ENCODE measurements at places on chromosomes 5 and 9.

DNA sequence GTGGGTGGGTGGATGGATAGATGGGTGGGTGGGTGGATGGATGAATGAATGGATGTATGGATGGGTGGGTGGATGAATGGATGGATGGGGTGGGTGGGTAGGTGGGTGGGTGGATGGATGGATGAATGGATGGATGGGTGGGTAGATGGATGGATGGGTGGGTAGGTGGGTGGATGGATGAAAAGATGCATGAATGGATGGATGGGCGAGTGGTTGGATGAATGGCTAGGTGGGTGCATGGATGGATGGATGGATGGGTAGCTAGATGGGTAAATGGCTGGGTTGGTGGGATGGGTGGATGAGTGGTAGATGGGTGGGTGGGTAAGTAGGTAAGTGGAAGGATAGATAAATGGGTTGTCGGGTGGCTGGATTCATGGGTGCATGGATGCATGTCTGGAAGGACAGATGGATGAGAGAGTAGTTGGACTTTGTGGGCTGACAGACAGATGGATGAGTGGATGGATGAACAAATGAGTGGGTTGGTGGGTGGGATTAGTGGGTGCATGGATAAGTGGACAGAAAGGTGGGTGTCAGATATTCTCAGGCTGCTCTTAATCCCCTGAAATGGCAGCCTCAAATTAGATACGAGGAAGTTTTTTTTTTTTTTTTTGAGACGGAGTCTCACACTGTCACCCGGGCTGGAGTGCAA is 100.8 kb upstream of the SARDH start:
- no peak for DNase-seq

- peak; percentile 10 for DNase-seq
Observed at GRCh38 chr9:109499631-109500410, 1.7 kb upstream of the PTPN3 start.

GRCh38 chr5:164713682-164714081 is 1208.3 kb downstream of the MAT2B start:
- DNase-seq, result no peak

DNA sequence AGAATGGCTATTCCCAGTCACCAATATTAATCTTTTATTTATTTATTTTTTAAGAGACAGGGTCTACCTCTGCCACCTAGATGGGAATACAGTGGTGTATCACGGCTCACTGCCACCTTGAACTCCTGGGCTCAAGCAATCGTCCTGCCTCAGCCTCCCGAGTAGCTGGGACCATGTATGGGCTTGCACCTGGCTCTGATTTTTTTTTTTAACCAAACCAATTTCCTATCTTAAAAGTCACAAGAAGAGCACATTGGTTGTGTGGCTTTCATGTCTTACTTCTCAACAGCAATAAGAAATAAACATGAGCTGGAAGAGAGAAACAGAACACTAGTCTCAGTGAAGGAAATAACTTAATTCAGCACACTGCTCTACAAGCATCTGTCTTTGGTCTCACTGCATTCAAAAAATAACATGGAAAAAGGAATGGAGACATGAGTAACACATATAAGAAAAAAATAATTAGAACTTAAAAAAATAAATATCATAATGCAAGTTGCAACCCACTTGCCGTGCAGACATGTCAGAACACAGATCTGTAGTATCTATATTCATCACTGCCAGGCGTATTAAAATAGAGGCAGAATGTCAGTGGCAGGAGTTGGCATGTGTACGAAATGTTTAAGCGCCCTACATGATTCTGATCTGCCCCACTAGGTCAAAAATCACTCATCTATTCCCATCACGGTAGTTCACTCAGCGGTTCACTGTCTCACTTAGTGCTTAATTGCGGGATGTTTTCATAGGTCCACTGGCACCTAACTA is 66.4 kb downstream of the EFNA5 start:
- no peak for DNase-seq

GRCh38 chr9:93645149-93645889 is 68.9 kb downstream of the PHF2 start:
- DNase-seq, result no peak

- no peak for DNase-seq
Observed at GRCh38 chr5:141260458-141261237, 15.5 kb downstream of the PCDHB15 start.

- DNase-seq, result no peak
Observed at GRCh38 chr5:107666051-107666655, 4.6 kb downstream of the EFNA5 start.

DNA sequence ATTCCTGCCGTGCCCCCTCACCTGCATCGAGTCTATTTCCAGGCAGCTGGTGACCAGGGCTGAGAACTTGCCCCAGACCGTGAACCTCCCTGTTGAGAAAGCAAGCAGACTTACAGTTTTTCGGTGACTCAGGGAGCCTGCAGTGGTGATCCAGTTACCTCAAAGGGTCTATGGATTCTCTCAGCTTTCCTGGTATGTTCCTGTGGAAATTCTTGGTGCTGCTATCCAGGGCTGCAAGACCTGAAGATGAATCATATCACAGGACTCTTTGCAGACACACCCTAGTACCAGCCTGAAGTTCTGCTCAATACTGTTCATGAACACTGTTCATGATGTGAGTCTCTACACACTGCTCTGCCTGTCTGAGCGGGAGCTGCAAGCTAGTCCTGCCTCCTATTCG is 154.7 kb downstream of the WDR70 start:
- no peak for DNase-seq

GRCh38 chr5:171080186-171080938 is 218.5 kb downstream of the RANBP17 start:
- DNase-seq, result no peak

DNA sequence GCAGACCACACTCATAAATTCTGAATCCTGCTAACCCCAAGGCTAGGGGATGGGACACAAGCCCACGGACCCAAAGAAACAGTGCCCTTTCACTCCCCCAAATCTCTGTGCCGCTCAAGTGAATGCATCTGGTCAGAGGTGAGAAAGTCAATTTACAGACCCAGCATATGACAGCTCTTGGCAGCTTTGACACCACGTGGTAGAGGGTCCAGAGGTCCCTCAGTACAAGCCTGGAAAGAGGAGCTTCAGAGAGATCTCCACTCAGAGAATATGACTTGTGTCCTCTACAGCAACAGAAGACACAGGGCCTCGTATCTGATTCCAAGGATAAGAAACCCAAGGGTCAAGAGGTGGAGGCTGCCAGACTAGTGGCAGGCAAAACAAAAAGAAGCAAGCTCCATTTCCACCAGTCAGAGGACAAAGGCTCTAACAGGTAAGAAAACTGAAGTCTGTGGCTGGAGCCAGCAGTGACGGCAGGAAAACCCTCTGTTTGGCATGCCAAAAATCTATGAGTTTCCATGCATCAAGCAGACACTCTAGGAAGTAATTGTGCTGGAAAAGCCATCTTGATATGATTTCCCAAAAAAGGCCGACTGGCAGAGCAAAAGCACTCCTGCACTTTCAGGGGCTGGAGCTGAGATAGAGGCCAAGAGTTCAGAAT is 138.7 kb downstream of the UGCG start:
- no peak for DNase-seq

DNA sequence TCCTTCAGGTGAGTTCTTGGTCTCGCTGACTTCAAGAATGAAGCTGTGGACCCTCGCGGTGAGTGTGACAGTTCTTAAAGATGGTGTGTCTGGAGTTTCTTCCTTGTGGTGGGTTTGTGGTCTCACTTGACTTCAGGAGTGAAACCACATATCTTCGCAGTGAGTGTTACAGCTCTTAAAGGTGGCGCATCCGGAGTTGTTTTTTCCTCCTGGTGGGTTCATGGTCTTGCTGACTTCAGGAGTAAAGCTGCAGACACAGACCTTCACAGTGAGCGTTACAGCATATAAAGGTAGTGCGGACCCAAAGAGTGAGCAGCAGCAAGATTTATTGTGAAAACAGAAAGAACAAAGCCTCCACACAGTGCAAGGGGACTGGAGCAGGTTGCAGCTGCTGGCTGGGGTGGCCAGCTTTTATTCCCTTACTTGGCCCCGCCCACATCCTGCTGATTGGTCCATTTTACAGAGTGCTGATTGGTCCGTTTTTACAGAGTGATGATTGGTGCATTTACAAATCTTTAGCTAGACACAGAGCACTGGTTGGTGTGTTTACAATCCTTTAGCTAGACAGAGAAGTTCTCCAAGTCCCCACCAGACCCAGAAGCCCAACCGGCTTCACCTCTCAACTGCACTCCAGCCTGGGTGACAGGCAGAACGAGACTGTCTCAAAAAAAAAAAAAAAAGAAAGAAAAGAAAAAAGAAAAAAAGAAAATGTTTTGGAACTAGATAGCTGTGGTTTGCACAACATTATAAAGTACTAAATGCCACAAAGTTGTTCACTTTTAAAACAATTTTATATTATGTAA is 9.1 kb upstream of the ERMP1 start:
- no peak for DNase-seq

GRCh38 chr5:151030379-151030778 is 10.0 kb downstream of the GPX3 start:
- no peak for DNase-seq

DNA sequence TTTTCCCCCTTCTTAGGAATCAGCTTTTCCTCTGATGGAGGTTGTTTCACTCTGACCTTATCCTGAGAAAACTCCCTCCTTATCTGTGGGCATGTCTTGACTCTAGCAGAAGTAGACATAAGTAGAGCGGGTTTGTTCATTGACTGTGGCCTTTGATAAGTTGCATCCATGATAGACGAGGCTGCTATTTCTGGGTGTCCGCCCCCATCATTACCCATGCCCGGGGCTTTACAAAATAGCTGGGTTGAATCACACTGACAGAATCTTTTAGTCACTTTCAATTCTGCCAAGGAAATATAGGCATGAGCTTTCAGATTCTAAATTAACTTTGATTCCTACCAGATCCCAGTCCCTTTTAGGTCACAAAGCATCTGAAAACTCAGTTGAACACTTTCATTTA is 223.8 kb downstream of the SEC61B start:
- DNase-seq, result no peak

DNA sequence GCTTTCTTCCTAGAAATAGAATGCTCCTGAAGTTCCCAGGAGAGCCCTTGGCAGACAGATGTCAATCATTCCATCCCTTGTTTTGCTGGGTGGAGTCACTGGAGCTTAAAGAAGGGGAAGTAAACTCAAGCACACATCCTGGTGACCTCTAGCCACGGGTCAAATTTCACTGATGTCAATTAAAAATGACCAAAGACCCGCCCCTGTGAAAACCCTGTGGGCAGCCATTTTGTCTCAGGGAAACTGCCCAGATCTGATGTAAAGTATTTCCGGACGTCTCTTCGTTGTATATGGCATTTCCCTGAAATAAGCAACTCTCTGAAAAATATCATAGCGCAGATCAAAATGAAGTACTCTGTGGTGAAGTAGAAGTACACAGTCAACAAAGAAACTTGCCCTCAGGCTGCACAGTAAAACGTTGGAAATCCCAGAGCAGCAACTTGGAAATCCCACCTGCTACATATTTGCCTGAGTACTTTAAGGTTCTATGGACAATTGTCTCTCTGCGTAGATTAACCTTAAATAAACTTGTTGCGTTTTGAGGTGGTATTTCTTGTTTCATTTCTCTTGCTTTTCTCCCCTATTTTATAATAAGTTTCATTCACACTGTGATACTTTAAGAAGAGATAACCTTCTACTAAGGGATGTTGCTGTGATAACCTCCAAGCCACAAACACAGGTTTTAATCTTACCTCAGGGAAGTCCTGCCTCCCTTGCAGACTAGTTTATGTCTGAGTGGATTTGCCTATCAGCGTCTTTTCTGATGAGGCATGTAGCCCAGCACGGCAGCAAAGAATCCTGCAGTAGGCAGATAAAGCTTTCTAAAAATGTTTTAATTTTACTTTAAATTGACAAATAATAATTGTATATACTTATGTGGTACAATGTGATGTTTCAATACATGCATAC is 60.9 kb upstream of the PIP5K1B start:
- DNase-seq, result no peak

GRCh38 chr5:132526290-132526973 is 16.9 kb downstream of the IL5 start:
- DNase-seq, result peak; percentile 45

GRCh38 chr9:109344866-109345265 is 24.0 kb upstream of the EPB41L4B start:
- no peak for DNase-seq

Measured in NCI-H2029 treated with DMSO at 0.1 percent for 48 hours (cell line).